ENCODE measurements at places on chromosomes 12 and 14.

- no peak for DNase-seq
These were observed 73.9 kb downstream of the HSD17B6 start for GRCh38 chr12:56836800-56837663.

- no peak for DNase-seq
These were observed 264.2 kb downstream of the AACS start for GRCh38 chr12:125329239-125330102.

- no peak for DNase-seq
These were observed 67.8 kb upstream of the PYGL start for GRCh38 chr14:51012055-51012454.

DNA sequence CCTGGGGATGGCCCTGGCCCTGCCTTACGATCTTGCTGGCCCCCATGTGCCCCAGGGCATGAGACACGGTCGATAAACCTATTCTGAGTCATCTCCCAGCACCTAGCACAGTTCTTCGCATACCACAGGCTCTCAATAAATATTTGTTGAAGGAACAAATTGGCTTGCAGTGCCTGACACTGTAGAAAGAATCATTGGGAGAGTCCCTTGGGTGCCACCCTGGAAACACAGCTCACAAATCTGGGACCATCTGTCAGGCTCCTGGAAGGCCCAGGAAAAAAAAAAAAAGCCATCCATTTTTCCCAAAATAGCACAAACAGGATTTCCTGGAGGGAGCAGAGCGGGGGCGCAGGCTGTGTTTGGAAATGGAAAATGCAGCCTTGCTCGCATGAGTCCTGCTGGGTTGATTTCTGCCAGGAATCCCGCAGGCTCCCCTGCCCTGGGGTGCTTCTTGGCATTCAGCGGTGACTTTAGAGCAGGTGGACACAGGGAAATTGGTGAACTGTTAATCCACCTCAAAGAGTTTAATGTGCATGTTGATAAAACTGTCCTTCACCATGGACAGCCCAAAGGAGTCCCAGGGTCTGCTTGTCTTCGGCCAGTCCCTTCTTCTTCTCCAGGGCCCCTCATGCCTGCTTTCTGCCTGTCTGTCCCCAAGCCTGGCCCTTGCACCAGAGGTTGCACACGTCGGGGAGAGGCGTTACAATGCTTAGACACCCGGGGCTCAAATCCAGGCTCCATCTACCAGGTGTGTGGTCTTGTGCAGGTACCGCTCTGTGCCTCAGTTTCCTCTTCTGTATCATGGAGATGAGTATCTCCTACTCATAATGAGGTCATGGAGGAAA, 106.1 kb upstream of the RFLNA start:
- DNase-seq, result no peak

DNA sequence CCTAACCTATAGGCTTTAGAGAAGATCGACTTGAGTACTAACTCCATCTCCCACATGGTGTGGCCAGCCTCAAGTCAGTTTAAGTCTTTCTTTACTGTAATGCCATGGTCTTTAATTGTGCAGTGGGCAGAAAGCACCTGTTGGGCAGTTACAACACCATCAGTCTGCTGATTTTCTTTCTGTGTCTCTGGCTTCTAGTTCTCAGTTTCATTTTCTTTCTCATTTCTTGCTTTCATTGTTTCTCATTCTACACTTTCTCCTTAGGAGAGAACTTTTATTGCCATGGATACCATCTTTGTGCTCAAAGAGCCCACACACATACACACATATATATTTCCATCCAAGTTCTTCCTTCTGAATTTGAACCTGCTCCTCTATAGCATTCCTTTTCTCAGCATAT, 96.1 kb upstream of the SLC16A7 start:
- no peak for DNase-seq

DNA sequence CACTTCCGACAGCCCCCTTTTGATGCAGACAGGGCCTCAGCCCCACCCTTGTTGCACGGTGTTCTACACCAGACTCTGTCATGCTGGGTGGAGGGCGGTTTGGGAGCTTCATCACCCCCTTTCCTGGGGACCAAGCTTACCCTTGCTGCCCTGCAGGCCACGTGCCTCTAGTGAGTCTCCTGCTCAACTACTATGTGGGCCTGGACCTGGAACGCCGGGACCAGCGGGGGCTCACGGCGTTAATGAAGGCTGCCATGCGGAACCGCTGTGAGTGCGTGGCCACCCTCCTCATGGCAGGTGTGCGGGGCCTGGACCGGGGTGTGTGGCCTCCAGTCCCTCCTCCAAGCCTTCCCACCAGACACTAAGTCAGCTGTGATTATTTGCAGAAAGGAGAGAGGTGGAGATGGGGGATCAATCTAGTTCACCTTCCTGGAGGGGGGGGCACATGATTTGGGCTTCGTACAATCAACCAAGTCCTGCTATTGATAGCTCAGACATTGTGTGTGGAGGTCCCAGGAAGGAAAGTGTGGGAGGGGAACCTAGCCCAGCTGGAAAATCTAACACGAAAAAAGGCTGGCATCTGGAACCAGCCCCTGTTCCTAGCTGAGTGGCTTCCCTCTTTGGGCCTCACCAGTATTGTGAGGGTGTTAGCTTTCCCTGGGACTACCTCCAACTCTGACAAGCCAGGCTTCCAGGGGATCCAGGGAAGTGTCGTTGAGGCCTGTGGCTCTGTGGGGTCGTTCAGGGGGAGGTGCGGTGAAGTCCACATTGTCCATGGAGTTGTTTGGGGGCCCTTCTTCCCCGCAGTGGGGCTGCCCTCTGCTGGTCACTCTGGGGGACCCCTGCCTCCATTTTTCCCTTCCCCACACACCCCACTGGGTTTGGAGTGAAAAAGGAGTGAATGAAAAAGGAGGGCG, 1.6 kb downstream of the ANKRD33 start:
- DNase-seq, result no peak

DNA sequence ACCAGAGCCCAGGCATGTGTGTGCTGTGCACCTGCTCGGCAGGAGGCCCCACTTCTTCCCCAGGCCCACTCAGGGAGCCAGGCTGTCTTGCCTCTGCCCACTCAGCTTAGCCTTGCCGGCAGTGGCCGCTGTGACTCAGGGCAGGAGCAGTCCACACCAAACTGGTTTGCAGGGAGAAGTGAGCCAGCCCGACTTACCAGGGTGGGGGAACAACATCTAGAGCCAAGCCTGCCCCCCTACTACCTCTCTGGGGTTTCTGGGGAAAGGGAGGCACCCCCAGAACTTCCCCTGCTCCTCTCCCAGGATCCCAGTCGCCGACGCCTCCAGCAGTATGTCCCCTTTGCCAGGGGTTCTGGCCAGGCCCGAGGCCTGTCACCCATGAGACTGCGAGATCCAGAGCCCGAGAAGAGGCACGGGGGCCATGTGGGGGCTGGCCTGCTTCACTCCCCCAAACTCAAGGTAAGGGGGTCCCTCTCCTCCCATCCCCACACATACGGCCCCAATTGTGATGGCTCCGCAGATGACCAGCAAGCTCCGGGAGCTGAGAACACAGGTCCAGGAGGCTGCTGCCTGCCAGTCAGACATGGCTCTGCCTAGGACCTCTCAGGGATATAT, 3.0 kb downstream of the PLEKHG6 start:
- DNase-seq, result no peak

- DNase-seq, result no peak
These were observed 80.8 kb downstream of the MNAT1 start for GRCh38 chr14:60815371-60815770.

DNA sequence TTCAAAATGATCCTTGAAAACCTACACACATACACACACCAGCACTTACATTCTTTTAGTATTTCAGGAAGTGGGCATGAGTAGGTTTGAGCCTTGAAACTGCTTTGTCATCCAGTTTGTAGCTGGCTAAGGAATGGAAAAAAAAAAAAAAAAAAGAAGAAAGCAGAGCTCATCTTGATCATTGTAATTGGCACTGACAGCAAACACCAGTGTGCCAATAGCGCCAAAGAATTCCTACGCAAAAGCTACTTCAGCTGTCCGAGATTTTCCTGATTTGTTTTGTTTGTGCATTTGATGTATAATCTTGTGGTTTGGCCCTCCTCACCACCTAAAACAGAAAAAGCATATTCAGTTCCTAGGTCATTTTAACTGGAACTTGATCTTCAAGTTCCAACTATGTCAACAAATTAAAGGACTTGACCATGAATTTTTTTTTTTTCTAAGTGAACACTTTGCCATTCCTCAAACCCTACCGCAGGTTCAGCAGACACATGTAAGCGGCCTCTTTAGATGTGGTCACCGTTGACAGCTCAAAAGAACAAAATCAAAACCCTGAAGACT, 57.3 kb downstream of the FLRT2 start:
- no peak for DNase-seq

DNA sequence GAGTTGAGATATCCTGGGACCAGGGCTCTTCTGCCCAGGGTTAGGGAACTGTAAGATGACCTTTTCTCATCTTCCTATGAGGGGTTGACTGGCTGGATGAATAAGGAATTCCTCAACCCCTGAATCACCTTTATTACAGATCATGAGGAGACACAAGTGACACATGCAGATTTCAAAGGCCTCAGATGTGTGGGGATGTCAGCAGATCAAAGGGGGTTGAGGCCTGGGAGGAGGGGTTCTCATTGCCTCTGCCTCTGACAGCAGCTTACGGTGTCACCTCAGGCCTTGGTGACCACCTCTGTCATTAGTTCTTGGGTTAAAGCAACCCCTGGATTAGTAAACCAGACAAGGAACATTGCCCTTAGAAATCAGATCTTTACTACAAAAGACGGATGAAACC, 2.1 kb upstream of the KRT72 start:
- DNase-seq, result no peak

DNA sequence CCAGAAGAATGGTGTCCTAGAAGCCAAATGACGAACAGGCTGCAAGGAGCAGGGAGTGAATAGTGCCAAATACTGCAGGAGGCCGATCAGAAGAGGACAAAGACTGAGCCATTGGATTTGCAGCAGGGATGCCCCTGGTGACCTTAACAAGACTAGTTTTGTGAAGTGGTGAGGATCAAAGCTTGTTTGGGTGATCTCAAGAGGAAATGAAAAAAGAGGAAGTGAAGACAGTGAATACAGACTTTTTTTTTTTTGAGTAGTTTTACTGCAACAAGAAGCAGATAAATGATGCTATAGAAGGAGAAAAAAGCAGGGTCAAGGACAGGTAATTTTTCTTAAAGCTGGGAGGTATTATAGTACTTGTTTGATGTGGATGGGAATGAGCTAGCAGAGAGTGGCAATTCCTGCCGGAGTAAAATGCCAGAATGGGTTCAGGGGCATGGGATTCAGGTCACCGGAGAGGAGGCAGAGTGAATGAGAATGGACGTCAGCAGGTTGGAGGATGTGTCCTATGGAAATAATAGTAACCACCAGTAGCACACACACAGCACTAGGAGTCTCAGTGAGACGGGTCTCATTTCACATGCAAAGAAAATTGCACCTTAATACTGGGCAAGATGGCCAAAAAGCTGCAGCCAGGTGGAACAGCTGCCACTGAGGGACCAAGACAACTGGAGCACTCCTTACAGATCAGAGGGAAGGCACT, 345.8 kb upstream of the CCDC196 start:
- DNase-seq, result no peak

DNA sequence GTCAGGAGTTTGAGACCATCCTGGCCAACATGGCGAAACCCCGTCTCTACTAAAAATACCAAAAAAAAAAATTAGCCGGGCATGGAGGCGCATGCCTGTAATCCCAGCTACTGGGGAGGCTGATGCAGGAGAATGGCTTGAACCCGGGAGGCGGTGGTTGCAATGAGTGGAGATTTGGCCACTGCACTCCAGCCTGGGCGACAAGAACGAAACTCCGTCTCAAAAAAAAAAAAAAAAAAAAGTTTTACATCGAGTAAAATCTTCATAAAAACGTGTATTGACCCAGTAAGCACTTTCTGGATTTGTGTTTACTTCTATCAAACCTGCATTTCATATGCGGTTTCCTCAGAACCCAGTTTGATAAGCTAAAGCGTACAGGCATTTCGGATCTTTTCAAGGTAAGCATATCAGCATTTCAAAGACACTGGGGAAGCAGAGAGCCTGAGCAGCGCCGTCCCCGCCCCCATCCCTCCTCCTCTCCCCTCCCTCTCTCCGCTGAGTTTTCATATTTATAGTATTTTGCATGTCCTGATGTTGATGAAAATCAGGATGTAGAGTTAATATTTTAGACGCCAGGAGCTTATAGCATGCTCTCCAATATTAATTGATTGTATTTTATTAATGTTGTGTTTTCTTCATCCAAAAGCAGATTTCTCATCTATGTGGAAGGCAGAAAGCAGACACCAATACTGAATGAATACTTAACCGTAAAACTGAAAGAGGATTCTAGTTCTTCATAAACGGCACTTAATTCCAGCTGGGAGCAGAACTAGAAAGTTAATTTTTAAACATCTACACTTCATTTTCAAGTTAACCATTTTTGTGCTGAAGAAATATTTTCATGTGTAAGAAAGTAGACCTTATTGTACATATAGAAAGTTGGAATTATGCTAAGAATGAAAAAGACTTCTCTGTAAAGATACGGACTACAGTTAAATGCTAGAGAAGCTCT, 9.2 kb upstream of the HIP1R start:
- no peak for DNase-seq

DNA sequence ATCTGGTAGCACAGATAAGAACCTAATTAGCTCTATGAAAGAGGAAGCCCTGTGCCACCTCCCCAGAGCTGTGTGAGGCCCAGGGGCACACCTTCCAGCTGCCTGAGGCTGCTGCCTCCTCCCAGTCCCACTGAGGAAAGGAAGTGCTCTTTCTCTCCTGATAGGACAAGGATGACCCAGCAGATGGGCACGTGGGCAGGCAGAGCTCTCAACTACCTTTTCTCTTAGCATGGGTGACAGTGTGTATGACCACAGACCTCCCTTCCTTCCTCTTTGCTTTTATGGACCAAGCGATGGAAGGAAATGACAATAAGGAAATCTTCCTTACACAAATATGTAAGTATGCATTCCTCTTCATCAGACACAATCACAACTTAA, 127.6 kb upstream of the AMIGO2 start:
- no peak for DNase-seq

DNA sequence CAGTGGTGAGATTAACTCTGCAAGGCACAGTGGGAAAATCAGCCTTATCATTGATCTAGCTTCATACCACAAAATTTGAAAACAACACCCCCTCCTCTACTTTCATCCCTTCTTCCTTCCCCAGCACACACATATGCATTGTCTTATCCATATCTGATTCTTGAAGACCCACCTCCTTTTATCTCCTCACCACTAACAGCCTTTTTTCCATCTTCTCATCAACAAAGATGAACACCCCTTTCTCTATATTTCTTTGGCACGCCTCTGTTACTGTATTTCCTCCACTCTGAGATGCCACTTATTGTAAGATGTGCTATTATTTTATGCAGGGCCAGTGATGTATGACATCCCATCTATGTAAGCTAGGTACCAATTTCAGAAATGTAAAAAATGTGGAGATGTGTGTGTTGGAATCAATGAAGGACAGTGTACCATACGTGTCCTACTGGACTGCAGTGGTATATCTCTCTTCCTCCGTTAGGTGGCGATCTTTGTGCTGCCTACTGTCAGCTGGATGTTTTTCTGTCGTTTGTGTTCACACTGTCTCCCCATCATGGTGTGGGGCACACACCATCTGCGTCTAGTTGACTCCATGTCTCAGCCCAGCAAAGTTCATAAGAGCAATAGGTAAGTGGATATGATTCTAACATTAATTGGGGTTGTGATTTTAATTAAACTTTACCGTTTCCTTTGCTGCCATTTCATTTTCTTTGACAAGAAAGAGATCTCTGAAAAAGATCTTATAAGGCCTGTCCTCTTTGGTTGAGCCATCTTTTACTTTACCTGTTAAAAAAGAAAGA, 24.0 kb downstream of the CCDC38 start:
- DNase-seq, result peak; percentile 9

- no peak for DNase-seq
These were observed 16.7 kb downstream of the PPP1CC start for GRCh38 chr12:110726028-110726427.
